Activated naive CD8-positive, alpha-beta T cell treated with anti-CD3 and anti-CD28 coated beads for 36 hours (primary cell): ENCODE measurements at places on chromosomes 4 and X.

DNA sequence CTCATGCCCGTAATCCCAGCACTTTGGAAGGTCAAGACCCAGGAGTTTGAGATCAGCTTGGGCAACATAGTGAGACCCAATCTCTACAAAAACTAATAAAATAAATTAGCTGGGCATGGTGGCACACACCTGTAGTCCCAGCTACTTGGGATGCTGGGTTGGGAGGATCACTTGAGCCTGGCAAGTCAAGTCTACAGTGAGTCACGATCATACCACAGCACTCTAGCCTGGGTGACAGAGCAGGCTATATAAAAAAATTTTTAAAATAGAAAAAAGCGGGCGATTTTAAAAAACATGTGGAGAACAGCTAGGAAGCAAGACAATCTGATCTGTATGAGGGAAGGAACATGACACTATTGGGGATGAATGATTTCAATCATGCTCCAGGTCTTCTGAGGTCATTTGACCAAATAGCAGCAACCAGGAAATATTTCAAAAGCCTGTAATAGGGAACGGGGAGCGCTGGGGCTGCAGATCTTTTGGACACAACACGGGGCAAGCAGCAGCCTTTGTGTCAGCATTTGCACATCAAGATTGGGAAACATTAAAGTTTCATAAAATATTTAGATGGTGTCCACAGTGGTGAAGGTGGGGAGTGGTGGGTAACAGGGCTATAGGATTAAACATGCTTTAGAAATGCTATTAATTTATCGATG is 48.3 kb upstream of the GUCY1A1 start:
- DNase-seq, result no peak

- no peak for DNase-seq
Observed at GRCh38 chr4:142660728-142661127, 185.4 kb downstream of the INPP4B start.

GRCh38 chr4:150329373-150329772 is 251.1 kb downstream of the DCLK2 start:
- no peak for DNase-seq

- no peak for DNase-seq
Observed at GRCh38 chrX:105297041-105297440, 76.5 kb upstream of the TEX13A start.

DNA sequence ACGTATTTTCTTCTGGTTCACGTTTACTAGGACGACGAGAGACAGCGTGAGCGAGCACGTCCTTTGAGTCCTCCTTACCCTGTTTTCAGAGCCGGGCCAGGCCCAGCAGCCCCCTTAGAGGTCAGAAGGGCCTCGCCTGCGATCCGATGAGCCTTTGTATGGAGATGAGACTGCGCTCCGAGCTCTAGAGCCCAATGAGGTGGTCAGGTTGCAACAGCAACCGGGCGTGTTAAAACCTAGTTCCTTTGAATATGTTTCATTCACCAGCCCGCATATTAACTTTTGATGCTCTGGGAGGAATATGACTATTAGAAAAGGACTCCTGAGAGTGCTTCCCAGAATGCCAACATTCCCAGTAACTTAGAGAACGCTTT is 55.6 kb upstream of the TADA2B start:
- no peak for DNase-seq

GRCh38 chr4:138512756-138513155 is 270.6 kb upstream of the SLC7A11 start:
- no peak for DNase-seq

DNA sequence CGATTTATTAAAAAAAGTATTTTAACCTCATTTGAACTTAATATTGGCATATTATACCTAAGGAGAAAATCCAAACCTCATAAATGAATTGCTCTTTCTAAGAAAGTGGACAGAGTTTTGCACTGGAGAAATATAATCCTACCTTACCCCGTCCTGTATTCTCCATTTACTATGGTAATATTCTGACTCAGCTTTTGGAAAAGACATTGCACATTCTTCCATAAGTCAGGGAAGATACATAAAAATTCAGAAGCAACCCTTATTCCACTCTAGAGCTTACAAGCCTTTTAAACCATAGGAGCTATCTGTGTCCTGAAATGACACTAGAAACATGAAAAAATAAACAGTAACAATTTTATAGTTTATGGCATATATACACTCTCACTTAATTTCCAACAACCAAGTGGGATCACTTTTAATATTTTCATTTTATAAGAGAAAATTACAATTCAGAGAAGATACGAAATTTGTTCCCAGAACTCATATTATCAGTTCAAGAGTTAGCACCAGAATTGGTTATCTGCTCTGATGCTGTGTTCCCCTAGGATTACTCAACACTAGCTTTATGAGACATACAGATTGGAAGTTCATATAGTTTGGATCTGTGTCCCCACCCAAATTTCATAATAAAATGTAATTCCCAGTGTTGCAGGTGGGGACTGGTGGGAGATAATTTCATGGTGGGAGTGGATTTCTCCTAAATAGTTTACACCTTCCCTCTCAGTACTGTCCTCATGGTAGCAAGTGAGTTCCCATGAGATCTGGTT is 359.4 kb downstream of the ARAP2 start:
- no peak for DNase-seq

- no peak for DNase-seq
Observed at GRCh38 chr4:184147858-184148737, 69.6 kb downstream of the ENPP6 start.
